ENCODE measurements at places on chromosomes 2 and 18. TPM values are rescaled to one million over a fixed set of nuclear protein-coding genes. Genes with fewer than 3 reads are reported as not detected.

DNA sequence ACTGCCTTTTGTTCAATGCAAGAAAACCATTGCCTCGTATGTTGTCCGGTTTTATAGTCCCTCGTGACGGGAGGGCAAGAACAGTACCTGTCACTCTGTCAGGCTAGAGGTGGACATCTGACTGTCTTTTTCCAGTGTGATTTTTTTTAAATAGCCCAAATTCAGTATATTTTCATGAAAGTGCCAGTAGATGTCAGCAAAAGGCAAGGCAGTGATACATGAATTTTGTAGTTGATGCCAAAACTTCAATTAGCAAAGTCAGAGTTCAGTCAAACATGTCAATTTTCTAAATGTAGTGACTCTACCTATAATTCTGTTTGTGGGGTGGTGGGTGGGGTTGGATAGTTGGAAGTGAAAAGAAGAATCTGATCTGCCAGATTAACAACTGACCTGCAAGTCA is 296.0 kb upstream of the MC4R start:
- DNase-seq, result no peak

- no peak for DNase-seq
These were observed 502 bp downstream of the MERTK start for GRCh38 chr2:111898703-111899514.

DNA sequence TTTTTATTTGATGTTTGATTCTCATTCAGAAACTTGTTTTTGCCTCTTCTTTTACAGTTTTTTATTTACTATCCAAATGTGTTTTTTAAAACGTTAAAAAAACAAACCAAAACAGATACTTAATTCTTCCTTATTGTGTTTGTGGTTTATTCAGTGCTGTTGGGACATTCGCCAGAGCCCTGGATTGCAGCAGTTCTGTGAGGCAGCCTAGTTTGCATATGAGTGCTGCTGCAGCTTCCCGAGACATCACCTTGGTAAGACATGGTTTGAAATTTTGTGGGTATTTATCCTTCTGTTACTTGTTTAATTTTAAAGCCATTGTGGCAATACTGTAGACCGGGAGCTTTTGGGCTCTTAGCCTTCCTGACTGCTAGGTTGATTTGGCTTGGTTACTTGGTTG is 91.2 kb downstream of the MTA3 start:
- no peak for DNase-seq

DNA sequence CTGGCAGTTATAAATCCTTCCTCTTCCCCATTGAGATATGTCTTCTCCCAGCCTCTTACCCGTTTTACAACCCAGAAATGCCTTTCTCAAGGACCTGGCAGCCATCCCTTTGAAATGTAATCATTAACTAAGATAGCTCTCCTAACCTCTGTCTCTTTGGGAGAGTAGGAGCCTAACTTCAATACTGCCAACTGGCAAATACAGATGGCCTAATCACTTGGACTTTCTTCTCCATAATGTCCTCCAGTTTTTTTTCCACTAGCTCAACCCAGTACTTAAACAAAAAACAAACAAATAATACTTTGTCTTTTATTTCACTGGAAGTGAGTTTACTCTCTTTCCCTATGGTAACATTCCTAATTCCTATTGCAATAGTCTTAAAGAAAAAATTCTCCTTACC is 1391.1 kb downstream of the SUCLG1 start:
- DNase-seq, result no peak

UGT1A6 gene
- total RNA-seq, result 2.6 TPM

Measured in H4 (cell line).